ENCODE measurements at places on chromosomes 2 and 18.

DNA sequence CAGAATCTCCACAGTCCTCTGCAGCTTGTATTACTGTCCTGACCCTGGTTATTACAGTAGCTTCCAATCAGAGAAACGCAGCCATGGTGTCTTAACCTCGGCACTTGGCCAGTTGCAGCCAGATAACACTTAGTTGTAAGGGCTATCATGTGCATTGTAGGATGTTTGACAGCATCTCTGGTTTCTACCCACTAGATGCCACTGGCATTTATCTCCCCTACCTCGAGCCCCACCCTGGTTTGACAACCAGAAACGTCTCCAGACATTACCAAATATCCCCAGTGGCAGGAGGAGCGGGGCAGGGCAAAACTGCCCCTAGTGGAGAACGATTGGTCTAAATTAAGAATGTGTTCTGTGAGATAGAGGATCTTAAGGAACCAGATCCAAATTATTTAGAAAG, 13.1 kb downstream of the DSG2 start:
- no peak for DNase-seq

DNA sequence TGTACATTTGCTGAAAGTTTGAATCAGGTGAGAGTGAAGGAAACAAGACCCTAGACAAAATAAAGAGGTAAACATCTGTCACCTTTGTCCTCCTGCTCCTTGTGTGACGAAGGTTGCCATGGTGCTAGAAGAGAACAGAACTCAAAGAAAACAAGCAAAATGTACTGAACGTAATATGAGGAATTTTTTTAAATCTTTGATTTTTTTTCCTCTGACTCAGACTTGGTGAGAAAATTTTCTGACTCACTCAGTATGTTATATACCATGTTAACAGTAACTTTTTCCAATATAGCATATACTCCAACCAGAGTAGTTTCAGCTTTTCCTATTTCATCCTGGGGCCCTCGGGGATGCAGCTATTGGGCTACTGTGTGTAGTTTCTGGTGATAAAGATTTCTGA, 2114.6 kb upstream of the PIK3C3 start:
- DNase-seq: no peak

DNA sequence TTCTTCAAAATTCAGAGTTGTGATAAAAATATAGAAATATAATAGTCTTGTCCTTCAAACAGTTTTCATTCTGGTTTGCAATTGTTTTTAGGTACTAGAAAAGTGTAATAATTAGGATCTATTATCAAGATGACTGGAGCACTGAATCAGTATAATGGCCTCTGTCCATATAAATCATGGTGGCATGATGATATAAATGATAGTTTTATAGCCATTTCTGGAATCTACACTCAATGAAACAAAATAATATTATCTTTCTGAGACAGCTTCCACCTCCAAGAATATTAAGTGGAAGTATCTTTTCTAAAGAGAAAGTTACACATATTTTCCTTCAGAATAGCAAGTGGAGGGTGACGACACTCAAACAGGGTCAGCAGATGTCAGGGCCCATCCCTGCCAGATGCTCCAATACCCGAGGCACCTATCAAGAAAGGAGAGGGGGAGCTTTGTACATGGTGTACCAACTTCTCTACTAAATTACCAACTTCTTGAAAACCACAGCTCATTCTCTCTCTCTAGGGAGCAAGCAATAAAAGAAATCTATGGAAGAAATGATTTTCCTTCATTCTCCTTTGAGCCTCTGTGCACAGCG, 882.7 kb upstream of the CHAC2 start:
- no peak for DNase-seq

- DNase-seq: no peak
These were observed 86.4 kb downstream of the BIN1 start for GRCh38 chr2:127020536-127020935.

DNA sequence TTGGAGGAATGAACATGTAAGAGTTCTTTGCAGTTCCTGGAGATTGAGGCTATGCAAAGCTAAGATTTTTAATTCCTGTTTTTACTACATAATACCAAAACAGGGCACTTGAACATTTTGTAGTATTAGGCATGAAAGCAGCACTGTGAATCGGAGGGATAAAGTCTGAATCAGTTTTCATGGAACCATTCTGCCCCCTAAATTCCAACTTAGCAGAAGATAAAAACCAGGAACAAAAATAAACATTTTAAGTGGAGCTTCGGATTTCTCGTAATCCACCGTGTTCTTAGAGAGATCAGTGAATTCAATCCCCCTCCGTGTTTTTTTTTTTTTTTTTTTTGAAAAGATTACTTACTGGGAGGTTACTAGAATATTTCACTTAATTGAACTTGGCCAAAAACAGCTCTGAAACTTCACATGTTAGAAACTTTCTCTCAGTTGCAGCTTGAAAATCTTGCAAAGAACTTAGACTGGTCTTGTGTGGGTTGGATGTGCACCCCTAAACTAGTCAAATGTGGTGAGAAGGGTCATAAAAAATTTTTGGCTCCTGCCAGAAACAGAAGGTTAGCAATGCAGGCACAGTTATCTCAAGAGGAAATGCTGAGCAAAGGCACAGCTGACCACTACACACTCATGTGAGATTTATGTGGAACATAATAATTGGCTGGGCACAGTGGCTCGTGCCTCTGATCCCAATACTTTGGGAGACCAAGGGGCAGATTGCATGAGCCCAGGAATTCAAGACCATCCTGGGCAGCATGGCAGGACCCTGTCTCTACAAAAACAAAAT, 145.4 kb upstream of the RNF152 start:
- DNase-seq: no peak

DNA sequence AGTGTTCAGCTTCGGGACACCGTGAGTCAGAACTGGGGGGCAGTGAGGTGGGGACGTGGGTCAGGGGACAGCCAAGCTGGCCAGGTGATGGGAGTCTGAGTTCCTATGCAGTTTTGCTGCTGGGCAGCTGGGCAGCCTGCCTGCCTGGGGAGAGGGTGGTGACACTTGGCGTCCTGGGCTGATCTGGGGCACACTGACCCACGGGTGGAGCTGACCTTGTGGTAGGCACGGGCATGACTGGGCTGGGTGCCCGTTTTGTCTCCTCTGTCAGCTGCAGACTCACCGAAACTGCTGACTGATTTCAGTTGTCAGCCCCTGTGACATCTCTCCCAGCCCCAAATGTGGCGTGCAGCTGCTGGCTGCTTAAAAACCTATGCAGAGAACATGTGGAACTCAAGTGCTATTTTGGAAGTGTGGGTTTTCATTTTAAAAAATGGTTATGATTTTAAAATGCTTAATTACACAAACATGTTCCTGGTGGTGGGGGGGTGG, 32.6 kb upstream of the E2F6 start:
- DNase-seq: no peak

Measured in stimulated activated CD4-positive, alpha-beta T cell treated with anti-CD3 and anti-CD28 coated beads, Interleukin-1b, Interleukin-23, amount 100 ng/mL, for 4 hours (primary cell).